EL (cell line): ENCODE measurements at places on chromosomes 5 and 9.

- DNase-seq = no peak
Measured at GRCh38 chr5:75847561-75848021, 130.4 kb upstream of the POC5 start.

GRCh38 chr5:102809033-102809432 lies 53.9 kb downstream of the PAM start:
- no peak for DNase-seq

DNA sequence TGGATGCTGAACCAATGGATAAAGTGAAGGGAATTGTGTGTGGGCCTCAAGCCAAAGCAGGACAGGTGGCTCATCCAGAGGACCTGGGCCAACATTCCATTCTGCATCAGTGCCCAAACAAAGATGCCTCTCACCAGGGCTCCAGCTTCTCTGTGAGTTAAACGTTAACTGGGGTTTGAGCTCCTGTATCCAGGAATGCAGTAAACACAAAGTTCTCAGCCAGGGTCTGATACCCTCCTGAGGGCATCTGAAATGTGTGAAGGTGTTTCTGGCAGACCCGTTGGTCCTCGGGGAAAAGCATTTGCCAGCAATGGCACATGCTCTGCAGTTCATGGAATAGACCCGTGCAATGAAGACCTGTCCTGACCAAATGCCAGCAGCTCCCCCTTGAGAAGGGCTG lies 33.9 kb upstream of the AOPEP start:
- DNase-seq = no peak

DNA sequence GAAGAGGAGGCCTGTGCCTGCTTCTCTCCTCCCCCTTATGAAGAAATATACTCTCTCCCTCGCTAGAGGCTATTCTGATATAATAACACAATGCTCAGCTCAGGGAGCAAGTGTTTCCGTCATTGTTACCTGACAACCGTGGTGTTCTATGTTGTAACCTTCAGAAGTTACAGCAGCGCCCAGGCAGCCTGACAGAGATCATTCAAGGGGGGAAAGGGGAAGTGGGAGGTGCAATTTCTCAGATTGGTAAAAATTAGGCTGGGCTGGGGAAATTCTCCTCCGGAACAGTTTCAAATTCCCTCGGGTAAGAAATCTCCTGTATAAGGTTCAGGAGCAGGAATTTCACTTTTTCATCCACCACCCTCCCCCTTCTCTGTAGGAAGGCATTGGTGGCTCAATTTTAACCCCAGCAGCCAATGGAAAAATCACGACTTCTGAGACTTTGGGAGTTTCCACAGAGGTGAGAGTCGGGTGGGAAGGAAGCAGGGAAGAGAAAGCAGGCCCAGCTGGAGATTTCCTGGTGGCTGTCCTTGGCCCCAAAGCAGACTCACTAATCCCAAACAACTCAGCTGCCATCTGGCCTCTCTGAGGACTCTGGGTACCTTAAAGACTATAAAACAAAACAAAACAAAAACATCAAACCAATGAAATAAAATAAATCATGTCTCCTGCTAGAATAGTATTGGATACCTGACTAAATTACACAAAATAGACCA lies 1.3 kb downstream of the TMEM174 start:
- DNase-seq = no peak

GRCh38 chr5:132680780-132681475 lies 7.1 kb downstream of the IL4 start:
- DNase-seq = no peak

DNA sequence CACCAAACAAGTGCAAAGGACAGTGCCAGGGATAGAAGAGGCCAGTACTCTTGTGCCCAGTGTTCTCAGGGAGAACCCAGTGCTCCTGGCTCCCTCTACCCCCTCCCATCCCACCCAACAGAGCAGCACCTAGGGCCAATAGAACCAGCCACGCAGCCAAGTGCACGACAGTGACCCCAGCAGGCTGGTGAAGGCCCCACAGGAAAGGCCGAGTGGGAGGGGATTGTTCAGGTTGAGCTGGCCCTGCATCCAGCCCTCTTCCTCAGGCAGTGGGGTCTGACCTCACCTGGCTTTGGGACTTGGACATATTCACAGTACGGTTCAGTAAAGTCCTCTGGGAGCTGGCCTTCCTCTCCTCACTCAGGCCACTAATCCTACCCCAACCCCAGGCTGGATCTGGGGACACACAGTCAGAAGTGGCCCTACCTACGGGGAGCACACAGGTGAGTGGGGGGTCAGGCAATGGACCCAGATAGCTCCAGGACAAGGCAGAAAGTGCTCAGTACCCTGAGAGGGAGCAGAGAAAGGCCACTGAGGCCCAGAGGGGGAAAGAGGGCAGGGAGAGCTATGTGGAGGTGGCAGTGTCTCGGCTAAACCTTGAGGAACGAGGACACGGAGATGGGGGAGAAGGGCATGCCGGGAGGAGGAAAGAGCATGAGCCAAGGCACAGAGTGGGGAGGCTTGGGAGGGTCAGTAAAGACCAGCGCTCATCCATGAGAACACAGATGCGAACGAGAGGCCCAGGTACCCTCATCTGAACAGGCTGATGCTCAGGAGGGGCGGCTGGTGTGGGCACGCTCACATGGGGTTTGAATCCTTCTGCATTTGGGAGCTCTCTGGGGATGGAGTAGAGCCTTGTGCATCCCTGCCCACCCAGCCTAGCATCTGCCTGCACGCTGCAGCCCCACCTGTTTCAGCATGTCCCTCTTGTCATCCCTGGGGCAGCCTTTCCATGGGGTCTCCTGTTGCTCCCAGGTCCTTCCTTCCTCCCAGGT lies 25.6 kb downstream of the POLR1E start:
- DNase-seq = peak; percentile 22

DNA sequence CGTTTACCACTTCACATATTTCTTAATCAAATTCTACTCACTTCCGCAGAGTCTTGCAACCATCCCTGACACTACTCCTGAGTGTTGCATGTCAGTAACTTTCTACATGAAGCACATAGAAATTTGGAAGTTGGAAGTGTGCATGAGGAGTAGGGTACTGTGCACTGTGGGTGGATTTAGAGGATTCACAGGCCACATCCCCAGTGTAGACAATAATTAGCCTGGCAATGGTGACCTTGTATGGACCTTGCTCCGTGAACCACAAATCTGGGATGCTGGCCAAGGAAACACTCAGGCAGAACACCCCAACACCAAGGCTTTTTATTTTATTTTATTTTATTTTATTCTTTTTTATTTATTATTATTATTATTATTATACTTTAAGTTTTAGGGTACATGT lies 25.5 kb downstream of the CTSL start:
- no peak for DNase-seq

GRCh38 chr5:124524552-124525232 lies 221.7 kb downstream of the ZNF608 start:
- no peak for DNase-seq

GRCh38 chr9:6132650-6133049 lies 83.0 kb upstream of the IL33 start:
- DNase-seq = no peak

DNA sequence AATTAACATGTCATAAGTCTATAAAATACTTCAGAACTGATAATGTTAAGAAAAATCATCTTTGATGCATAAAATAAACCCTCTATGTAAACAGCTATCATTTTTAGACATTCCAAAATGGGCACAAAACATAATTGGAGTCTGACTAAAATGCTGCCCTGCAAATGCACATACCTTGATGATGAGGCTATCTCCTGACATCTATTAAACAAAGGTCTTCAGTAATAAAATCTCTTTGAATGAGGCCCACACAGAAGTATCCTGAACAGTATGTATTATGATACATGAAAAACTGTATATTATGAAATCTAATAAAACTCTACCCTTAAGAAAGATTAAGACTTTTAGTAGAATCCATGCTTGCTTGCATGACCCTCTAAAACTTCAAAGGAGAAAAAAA lies 66.1 kb downstream of the FBXL17 start:
- DNase-seq = peak; percentile 31

- no peak for DNase-seq
Measured at GRCh38 chr9:134764473-134765269, 115.9 kb upstream of the FCN2 start.

GRCh38 chr9:15725953-15726352 lies 173.1 kb downstream of the CCDC171 start:
- DNase-seq = no peak

DNA sequence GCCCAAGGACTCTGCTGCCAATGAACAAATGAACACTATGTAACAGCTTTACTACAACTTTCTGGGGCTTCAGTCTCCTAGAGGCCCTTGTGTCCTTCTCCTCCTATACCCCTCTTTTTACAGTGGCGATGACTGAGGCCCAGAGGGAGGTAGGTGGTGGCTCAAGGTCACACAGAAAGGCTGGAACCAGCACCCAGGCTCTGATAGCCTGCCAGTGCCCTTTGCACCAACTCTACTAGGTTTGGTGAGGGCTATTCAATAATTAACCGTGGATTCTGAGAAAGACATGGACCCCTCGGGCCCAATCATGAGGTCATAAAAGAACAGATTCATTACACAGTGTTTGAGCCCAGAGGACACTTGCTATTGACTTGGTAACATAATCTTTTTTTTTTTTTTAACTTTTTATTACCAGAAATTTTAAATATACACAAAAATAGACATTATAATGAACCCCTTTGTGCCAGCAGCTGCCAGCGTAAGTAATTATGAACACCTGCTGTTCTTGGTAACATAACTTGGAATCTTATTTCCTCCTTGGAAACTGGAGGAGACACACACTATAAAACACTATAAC lies 6.1 kb upstream of the ALDH1B1 start:
- DNase-seq = no peak
